PC-9 (cell line): ENCODE measurements at places on chromosomes 1 and 21. TPM values are rescaled to one million over a fixed set of nuclear protein-coding genes. Genes with fewer than 3 reads are reported as not detected.

GRCh38 chr1:6246497-6247467 lies 2.8 kb downstream of the HES3 start:
- peak; percentile 72 for DNase-seq

- DNase-seq: no peak
Observed at GRCh38 chr1:19793360-19794046, 6.2 kb downstream of the TMCO4 start.

- DNase-seq: no peak
Observed at GRCh38 chr21:45655124-45655523, 11.6 kb downstream of the PCBP3 start.

- no peak for DNase-seq
Observed at GRCh38 chr1:246527402-246528088, 20.5 kb upstream of the SMYD3 start.

GRCh38 chr1:244804841-244805240 lies 30.6 kb upstream of the COX20 start:
- DNase-seq: no peak

DNA sequence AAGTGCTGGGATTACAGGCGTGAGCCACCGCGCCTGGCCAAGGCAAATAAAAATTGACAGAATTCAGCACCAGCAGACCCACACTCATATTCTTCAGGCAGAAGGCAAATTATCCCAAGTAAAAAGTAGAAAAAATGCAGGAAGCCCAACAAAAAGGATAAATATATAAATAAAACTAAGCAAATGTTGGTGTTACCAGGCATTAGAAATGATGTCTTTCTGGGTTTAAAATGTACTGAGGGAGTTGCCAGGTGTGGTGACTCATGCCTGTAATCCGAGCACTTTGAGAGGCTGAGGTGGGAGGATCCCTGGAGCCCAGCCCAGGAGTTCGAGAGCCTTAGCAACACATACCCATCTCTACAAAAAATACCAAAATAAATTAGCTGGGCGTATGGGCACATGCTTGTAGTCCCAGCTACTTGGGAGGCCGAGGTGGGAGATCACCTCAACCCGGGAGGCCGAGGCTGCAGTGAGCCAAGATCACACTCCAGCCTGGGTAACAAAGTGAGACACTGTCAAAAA lies 6.3 kb downstream of the INTS11 start:
- peak; percentile 86 for DNase-seq

- DNase-seq: no peak
Observed at GRCh38 chr21:25422610-25423608, 184.4 kb downstream of the MRPL39 start.

GRCh38 chr21:42161956-42162681 lies 56.8 kb upstream of the ABCG1 start:
- DNase-seq: no peak

DNA sequence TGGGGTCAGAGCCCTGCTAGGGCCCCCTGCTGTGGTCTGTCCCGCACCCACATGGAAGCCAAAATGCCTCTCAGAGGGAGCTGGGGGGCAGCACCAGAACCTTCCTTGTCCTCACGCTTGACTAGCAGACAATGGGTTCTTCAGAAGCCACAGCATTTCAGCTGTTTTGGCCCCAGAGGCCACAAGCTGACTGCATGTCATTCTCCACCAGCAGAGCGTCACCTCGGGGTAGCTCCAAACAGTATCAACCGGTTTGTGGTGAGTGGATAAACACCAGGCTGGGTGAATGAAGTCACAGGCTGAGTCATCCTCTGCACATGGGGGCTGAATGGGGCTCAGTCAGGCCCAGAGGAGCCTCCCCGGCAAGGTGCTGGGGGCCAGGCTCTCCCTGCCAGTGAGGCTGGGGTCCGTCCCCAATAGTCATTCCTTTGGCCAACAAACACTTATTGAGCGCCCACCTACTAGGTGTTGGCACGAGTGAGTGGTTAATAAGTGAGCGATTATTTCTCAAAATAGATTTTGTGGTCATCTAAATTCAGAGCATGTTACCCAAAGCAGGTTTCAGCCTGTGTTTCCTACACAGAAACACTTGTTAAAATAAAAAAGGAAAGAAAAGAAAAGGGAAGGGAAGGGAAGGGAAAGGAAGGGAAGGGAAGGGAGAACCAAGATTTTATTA lies 9.1 kb downstream of the OLIG1 start:
- DNase-seq: peak; percentile 12

- DNase-seq: no peak
Observed at GRCh38 chr1:168570652-168571051, 5.8 kb upstream of the XCL1 start.

GRCh38 chr21:46650476-46651098 lies 15.1 kb downstream of the PRMT2 start:
- DNase-seq: no peak

- DNase-seq: no peak
Observed at GRCh38 chr1:162412002-162412401, at the start of gene SH2D1B. SH2D1B (minus strand) TSS chr1:162412136; CDS start chr1:162412016, 120 bp downstream.

- no peak for DNase-seq
Observed at GRCh38 chr1:46277658-46278373, 25.6 kb downstream of the LRRC41 start.

- no peak for DNase-seq
Observed at GRCh38 chr1:239361403-239361802, 25.0 kb upstream of the CHRM3 start.

- DNase-seq: no peak
Observed at GRCh38 chr1:48602349-48602748, 130.3 kb upstream of the SPATA6 start.

GRCh38 chr1:118947790-118948189 lies 40.4 kb downstream of the TBX15 start:
- DNase-seq: no peak

GRCh38 chr1:16717336-16718098 lies 22.8 kb upstream of the RNU1-4 start:
- peak; percentile 31 for DNase-seq

- no peak for DNase-seq
Observed at GRCh38 chr1:160128636-160129035, 13.1 kb downstream of the ATP1A2 start.

- no peak for DNase-seq
Observed at GRCh38 chr1:196214866-196215265, 393.4 kb downstream of the KCNT2 start.

DNA sequence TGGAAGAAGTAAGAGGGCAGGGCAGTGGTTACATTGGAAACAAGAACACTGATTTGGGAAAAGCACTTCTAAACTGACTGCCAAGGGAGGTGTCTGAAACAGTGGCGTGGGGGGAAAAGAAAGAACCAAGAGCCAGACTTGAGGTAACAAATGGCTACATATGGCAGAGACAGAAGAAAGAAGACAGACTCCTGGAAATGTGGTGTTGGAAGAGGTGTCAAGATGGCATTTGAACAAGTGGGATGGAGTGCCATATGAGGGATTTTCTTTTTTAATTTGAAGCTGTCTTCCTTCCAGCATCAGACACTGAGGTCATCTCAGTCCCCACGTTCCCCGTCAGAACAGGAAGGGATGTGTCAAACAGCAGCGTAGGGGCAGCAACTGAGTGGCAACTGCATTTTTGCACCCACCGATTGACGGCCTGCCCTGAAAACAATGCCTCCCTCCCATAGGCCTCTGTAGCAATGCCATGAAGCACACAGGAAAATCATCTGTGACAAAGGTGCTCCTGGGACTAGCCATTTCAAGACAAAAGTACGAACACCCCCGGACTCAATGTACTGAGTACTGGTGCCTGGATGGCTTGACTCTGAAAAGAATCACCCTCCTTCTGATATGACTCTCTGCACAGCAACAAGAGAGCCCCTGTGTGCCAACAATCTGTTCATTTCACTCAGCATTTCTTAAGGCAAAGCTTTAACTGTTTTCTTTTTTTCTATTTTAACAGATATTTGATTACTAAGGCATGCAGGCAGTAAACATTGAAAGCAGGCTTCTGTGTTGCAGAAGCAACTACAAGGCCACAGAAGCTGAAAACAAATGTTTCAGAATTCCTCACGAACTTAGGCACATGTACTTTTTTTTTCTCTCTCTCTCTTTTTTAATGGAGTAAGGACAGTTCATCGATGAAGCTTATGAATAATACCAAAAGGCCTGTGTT lies 37.0 kb downstream of the LPAR3 start:
- DNase-seq: no peak

- DNase-seq: no peak
Observed at GRCh38 chr1:76285578-76286135, 211.1 kb downstream of the ST6GALNAC3 start.

DNA sequence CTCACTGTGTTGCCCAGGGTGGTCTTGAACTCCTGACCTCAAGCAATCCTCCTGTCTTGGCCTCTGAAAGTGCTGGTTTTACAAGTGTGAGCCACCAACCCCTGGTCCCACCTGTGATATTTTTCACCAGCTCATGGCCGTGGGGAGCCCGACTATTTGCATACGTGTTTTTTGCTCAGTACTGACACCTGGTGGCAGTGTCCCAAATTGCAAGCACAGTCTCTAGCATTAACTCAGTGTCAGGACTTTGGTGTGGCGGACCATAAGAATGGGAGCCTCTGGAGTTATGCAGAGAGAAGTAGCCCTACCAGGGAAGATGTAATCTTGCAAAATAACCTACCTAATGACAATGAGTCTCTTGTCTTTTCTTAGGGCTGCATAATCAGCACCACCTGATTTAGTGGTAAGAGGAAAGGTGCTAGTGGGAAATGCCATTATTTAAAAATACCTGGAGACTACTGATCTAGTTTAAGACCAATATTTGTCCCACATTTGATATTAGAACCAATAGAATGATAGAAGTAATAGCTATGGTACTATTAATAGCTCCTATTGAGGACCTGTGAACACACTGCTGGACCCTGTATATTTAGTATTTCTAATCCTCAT lies 305.4 kb downstream of the DISC1 start:
- no peak for DNase-seq

GRCh38 chr1:247209396-247209795 lies 37.6 kb upstream of the ZNF124 start:
- no peak for DNase-seq

DNA sequence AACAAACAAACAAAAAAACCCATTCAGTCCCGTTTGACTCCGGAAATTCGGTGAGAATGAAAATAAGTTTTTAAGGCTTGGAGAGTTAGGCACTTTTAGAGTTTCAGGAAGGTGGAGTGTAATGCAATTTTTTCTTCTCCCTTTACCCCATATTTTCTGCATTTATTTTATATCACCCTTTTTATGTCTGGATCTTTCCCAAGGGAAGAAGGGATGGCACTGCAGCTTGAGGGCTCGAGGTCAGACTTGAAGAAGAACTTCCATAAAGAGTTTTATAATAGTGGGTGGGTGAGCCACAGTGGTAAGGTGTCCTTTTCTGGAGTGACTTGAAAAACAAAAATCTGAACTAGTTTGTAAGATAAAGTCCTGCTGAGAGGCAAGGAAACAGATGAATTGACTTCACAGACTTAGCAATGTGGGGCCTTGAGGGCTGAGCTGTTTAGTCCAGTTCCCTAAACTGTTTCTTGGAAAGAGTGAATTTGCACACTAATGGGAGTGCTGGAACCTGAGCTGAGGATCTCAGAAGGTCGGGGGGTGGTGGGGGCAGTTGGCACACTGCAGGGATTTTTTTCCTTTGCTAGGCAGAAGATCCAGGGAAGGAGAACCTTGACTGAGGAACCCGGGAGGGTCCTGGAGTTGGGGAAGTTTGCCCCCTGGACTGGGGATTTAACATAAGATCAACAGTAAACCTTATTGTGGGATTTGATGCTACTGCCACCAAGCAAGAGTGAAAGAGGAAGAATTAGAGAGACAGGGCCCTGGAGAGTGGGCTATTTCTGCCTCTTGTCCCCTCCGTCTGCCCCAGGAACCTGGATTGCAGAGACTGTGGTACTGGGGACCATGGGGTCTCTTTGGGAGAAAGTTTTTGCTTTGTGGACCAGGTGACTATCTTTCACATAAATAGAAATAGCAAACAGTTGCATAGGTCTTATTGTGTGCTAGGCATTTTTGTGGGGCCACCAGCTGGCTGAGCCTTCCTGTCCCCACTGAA lies 1.8 kb upstream of the MEX3A start:
- DNase-seq: no peak

- DNase-seq: no peak
Observed at GRCh38 chr1:226542623-226543103, 5.9 kb upstream of the STUM start.

DNA sequence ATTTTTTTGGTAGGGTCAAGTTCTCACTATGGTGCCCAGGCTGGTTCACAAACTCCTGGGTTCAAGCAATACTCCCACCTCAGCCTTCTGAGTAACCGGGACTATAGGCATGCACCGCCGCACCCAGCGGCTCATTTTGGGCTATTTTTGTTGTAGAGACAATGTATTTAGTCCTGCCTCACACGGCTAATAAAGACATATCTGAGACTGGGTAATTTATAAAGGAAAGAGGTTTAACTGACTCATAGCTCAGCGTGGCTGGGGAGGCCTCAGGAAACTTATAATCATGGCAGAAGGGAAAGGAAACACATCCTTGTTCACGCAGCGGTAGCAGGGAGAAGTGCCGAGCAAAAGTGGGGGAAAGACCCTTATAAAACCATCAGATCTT lies 4.2 kb downstream of the CELA2A start:
- DNase-seq: no peak

- no peak for DNase-seq
Observed at GRCh38 chr1:21702780-21703179, 33.6 kb upstream of the RAP1GAP start.

DNA sequence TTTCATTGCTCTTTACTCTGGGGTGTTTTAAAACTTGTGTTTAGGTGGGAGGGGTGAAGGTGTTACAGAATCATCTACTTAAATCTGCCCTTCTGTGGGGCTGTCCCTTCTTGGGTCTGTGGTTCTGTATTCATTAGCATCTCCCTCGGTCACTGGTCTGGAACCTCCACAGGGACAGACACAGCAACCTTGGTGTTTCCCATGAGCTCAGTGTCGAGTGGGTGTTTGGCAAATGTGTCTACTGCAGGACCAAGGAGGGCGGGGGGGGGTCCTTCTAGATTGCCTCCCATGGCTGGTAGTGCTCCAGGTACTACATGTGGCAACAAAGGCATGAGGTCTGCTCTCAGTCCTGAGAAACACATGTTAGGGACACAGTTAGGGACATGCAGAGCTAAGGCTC lies 273.4 kb downstream of the PCP4 start:
- no peak for DNase-seq

CATSPERE gene
- 0.30 and 1.2 TPM in 2 replicates for total RNA-seq

FMO2 gene
- not detected in 2 replicates for total RNA-seq

EFNA1 gene
- total RNA-seq: 30.6 and 35.7 TPM in 2 replicates

XKR8 gene
- 4.9 and 5.7 TPM in 2 replicates for total RNA-seq

AQP10 gene
- not detected in 2 replicates for total RNA-seq

RNF186 gene
- not detected in 2 replicates for total RNA-seq

TSSK3 gene
- total RNA-seq: 3.8 and 3.9 TPM in 2 replicates

INSRR gene
- not detected in 2 replicates for total RNA-seq

PROK1 gene
- total RNA-seq: not detected in 2 replicates

PLXNA2 gene
- 10.2 and 15.6 TPM in 2 replicates for total RNA-seq

CR1 gene
- not detected in 2 replicates for total RNA-seq

LCE1B gene
- total RNA-seq: not detected in 2 replicates

ZNF695 gene
- 9.5 and 9.8 TPM in 2 replicates for total RNA-seq

C4BPB gene
- total RNA-seq: 1.4 and 4.2 TPM in 2 replicates

SLC45A1 gene
- 0.20 TPM in 1 of 2 replicates, not detected in the other for total RNA-seq

TFF2 gene
- total RNA-seq: 0.52 TPM in 1 of 2 replicates, not detected in the other
